ENCODE measurements at places on chromosomes 3 and 15.
A peak's percentile ranks its signal among the peaks of the same experiment; 100 is the strongest.

GRCh38 chr15:38743147-38743546 lies 178.5 kb upstream of the RASGRP1 start:
- DNase-seq = no peak

GRCh38 chr3:13504161-13504831 lies 24.2 kb downstream of the HDAC11 start:
- no peak for DNase-seq

DNA sequence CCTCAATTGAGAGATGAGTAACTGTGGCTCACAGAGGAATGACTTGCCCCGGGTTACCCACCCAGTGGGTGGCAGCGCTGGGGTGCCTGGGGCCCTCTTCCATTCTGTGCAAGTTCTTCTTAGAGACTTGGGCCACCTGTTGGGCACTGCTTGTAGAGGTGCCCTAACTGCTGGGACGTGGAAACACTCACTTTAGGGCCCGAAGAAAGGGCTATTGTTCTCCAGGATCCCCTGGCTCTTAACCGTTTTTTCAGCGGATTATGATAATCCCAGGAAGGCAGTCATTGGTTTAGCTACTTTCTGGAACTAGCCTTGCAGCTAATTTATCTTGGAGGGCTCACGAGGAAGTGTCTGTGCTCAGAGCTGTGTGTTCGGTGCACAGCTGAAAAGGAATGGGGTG lies 66.0 kb upstream of the GCNT3 start:
- no peak for DNase-seq

- DNase-seq = no peak
Measured at GRCh38 chr15:66685638-66686150, 16.3 kb upstream of the SMAD6 start.

DNA sequence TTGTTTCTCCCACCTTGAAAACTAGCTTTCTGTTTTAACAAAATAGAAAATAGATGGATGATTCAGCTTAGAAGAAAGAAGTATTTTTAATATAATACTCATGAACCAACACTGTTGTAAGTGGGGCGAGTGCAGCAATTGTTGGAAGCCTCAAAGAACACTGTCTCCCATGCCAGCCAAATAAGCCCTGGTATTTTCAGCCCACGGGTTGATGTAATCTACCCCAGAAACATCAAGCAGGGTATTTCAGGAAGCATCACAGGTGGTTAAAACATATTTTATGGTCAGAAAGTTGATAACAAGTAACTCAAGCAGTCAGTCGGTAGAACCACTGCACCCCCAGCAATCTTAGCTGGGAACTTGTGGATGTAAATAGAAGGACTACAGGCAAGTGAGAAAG lies 115.9 kb downstream of the SV2B start:
- no peak for DNase-seq

DNA sequence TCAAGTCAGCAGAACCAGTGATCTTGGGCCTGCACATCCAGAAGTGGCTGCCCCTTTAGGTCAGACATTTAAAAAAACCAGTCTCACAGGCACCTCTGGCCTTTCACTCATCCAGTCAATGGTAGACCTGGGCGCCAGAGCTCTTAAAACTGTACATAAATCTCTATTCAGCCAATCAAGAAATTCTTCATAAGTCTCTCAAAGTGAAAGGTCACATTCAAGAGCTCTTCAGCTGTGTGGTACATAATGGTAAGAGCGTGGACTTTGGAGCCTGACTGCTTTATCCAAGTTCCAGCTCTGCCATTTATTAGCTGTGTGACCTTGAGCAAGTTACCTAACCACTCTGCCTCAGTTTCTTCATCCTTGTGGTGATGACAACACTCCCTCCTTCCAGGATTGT lies 22.3 kb upstream of the MORF4L1 start:
- no peak for DNase-seq

DNA sequence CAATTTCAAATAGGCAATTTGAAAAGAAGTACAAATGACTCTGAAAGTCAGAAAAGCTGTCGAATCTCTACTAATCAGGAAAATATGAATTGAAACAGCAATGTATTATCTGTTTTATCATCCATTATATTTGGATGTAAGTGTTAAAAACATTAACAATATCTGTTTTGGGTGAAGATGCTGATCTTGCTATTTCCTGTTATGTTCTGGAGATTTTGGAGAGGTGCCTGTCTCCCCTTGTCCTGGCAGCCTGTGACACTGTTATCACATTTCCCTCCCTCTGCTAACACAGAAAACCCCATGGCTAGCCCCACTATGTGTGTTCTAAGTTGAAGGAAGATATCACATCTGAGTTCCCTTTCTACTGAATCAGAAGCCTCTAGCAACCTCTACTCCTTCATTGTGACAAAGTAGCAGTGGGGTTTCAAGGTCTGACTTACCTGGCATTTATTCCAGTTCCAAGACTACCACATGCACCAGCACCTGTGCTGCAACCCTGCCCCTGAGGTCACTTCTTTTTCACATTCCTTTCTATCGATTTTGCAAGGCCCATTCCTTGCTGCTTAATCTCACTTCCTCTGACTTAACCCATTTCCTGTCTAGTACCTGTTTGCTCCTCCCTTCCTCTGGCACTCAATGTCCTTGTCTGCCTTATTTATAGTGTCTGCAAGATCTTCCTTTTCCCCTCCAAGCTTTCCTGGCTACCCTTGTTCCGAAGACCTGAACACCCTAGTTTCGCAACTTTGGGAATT lies 95.5 kb upstream of the COL8A1 start:
- DNase-seq = no peak

- DNase-seq = no peak
Measured at GRCh38 chr3:149581681-149582370, 76.0 kb downstream of the WWTR1 start.

DNA sequence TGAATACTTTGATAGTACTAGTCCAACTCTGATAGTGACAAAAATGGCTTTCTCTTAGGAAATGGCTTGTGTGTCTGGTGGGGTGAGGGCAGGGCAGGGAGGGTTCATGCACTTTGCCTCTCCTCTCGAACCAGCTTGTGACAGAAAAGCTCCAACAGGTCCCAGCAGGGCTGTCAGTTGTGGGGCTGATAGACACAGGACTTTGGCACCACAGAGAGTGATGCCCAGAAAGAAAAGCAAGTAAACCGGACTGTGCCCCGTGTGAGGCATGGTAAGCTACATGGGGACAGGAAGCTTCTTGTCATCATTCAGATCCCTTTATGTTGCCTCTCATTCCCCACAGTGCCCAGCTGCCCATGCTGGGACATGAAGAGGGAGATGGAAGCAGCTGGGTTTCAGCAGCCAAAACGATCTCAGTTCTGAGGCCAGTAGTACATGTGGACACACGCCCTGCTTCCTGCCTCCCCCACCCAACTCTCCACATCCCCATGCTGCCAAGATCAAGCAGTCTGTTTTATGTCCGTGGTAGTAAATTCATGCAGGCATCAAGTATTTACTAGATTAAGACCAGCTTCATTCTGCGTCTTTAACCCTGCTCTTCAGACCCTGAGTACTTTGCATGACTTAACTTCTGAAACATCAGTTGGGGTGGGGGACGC lies 29.7 kb upstream of the LIPC start:
- no peak for DNase-seq

GRCh38 chr15:80944818-80945217 lies 44.8 kb downstream of the MESD start:
- no peak for DNase-seq

DNA sequence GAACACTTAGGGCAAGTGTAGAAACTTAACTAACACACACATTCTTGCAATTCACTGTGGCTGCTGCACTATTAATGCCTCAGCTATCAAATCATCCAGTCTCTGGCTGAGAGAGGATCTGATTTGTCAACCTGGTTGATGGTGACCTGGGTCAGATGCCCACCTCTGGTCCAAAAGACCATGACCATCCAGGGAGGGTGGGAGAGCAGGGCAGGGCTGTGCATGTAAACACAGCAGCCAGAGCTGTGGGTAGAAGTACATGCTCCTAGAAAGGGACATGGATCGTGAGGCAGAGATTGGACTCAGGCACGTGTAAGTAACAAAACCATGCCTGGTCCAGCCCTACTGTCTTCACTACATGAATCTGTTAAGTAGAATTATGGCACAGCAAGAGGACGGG lies 17.3 kb downstream of the MESD start:
- DNase-seq = no peak

DNA sequence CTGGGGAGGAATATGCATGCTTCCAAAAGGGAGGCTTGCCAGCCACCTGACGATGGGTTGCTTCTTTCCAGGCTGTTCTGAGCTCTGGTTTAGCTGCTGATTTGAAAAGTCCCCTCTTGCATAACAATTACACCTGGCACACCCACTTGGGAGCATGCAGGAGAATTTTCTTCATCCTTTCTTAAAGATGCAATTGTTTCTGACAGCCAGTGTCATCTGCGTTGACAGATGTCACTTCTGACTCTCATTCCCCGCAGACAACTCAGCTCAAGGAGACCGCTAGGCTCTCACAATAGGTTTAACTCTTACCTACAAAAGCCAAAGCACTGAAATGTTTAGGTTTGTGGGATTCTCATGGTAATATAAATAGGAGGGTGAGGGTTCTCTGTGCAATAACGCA lies 185.6 kb upstream of the SYNPR start:
- no peak for DNase-seq

DNA sequence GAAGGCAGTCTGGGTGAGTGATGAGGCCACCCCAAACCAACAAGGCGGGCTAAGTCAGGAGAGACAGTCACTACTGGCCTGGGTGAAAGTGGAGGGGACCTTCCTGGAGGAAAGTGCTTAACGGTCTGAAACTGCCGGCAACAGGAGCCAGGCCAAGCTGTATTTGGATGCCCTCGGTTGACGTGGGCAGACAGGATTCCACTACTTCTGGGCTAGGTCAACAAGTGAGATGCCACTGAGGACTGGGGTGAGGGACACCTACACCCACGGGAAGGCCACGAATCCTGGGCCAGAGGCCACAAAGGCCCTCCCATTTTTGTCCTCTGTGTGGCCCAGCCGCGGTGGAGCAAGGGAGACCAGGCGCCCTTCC lies 12.3 kb downstream of the SPTBN5 start:
- no peak for DNase-seq

DNA sequence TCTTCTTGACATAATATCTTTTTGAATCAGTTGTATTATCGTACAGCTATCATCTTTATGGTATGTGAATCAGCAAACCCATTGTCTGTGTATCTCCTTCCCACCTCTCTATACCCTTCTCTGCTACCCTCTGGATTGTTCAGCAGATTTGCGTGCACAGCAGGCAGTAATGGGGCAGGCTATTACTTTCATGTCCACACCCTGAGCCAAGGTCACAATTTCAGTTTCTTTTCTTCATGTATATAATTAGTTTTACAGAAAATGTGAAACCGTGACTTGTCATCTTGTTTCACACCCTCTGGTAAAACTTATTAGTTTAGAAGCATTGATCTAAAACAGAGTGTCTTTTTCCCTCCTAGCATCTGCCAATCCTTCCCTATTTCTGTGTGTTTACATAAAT lies 770.4 kb upstream of the SEMA6D start:
- no peak for DNase-seq

- no peak for DNase-seq
Measured at GRCh38 chr15:70182858-70183695, 85.4 kb upstream of the TLE3 start.

GRCh38 chr3:173109143-173109542 lies 31.9 kb downstream of the SPATA16 start:
- DNase-seq = no peak

DNA sequence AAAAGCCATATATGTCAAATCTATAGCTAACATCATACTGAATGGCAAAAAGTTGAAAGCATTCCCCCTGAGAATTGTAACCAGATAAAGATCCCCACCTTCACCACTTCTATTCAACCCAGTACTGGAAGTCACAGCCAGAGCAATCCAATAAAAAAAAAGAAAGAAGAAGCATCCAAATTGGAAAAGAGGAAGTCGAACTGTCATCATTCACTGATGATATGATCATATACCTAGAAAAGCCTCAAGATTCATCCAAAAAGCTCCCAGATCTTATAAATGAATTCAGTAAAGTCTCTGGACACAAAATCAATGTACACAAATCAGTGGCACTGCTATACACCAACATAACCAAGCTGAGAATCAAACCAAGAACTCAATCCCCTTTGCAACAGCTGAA lies 97.4 kb downstream of the CBLB start:
- DNase-seq = no peak

GRCh38 chr15:95763426-95763825 lies 567.1 kb upstream of the NR2F2 start:
- DNase-seq = no peak

GRCh38 chr3:42094128-42094527 lies 3.0 kb downstream of the TRAK1 start:
- no peak for DNase-seq

- DNase-seq = no peak
Measured at GRCh38 chr15:66482539-66482938, 15.0 kb downstream of the SNAPC5 start.

GRCh38 chr3:16936233-16936632 lies 51.5 kb downstream of the PLCL2 start:
- peak; percentile 35 for DNase-seq

DNA sequence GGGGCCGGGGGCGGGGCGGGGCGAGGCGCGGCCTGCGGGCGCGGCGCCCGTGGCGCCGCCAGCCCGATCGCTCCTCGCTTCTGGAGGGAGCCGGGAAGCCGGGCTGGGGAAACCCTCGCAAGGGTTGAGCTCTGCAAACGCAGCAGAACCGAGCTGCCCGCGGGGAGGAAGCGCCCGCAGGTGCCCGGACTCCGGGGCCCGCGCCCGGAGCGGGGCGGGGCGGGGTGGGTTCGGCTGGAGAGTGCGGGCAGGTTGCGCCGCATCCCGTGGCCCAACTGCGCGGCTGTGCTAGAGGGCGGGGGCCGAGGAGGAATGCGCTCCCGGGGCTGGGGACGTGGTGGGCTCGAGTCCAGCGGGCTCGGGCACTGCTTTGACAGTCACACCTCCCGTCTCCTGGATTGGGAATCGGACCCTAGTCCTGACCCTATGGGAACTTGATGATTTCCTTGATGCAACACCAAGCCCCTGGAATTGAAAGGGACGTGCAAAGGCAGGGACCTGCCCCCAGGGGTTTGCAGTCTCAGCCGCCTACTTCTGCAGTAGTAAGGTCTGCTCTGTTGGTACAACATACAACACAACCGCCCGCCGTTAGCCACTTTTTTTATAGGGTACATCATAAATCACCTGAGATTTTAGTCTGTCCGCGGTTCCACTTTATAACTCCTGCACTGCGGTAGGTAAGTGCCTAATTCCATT lies 34.3 kb downstream of the ZBTB38 start:
- DNase-seq = peak; percentile 48
